Stimulated activated CD8-positive, alpha-beta memory T cell treated with anti-CD3 and anti-CD28 coated beads, Interleukin-7, amount 100 ng/mL, for 48 hours (primary cell): ENCODE measurements at places on chromosomes 11 and 22.

DNA sequence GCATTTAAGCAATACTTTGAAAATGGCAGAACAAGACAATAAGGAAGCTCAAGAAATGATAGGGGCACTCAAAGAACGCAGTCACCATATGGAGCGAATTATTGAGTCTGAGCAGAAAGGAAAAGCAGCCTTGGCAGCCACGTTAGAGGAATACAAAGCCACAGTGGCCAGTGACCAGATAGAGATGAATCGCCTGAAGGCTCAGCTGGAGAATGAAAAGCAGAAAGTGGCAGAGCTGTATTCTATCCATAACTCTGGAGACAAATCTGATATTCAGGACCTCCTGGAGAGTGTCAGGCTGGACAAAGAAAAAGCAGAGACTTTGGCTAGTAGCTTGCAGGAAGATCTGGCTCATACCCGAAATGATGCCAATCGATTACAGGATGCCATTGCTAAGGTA lies 51.9 kb downstream of the SPECC1L start:
- no peak for DNase-seq

DNA sequence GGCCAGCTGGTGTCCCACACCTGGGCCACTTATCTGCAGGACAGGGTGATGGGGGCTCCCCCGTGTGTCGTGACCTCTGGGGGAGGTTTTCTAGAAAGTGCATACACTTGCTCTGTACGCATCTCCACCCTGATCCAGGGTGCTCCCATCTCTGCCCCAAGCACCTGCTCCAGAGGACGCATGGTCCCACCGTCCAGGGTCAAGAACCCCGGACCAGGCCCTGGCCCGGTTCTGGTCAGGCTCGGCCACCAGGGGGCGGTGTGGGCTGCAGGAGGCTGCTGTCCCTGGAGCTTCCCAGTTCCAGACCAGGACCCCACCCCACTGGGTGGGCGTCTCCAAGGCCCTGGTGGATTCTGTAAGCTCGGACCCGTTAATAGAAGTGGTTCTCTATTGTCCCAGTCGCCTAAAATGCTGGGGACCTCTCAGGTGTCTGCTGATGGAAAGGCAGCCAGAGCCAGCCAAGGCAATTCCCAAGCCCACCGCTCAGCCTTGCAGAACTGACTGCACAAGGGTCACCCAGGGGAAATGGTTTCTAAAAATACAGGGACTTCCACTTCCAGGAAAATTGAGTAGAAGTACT lies 34.7 kb upstream of the SEPTIN5 start:
- DNase-seq, result no peak

- no peak for DNase-seq
Observed at GRCh38 chr11:94880216-94880615, 93.1 kb downstream of the CWC15 start.

GRCh38 chr22:19811211-19811621 lies 43.5 kb downstream of the GNB1L start:
- no peak for DNase-seq

DNA sequence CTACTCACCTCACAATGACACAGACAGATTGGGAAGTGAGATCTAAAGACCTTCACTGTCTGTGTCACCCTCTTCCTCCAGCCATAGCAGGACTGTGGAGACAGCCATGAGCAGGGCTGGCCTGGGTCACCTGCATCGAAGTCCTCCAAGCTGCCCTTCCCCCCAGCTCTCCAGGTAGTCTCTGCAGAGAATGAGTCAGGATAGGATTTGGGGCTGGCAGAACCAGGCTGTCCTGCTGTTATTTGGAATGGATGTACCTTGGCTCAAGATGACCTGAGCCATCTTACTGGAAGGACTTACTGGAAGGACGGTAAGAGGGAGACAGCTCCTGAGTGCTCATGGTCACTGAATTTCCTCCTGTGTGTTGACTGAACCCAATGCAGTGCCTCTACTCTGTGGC lies 29.2 kb downstream of the GGTLC2 start:
- no peak for DNase-seq

DNA sequence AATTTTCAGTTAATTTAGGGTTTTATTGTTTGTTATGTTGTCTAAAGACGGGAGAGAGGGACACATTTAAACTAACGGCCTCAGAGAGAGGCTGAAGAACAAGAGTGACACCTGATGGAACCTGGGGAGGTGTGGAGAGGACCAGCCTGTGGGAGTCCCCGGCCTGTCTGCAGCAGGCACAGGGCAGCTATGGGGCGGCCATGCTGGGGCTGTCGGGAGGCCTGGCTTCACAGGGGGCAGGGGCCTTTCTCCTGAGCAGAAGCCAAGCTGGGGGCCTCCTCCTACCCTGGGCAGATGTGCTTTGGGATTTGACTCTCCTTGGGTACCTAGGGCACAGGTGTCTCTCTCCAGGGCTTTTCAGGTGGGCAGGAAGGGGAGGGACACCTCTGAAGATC lies 21.9 kb downstream of the RELT start:
- DNase-seq, result no peak

DNA sequence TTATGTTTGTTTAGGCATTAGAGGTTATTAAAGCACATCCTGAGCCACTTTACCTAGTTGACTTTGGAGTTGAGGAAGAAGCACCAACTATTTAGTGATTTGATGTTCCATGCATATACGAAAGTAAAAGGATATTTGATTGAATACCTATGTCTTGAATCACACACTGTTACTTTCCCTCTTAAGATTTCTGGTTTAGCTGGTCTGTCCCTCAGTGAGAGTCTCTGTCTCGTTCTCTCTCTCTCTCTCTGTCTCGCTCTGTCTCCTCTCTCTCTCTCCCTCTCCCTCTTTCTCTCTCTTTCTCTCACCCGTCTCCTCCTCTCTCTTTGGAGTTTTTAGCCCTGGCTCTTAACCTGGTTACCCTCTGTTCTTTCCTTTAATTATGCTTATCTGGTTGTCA lies 11.0 kb downstream of the CTNND1 start:
- DNase-seq, result no peak

GRCh38 chr11:113091481-113091780 lies 130.2 kb downstream of the NCAM1 start:
- DNase-seq, result no peak

DNA sequence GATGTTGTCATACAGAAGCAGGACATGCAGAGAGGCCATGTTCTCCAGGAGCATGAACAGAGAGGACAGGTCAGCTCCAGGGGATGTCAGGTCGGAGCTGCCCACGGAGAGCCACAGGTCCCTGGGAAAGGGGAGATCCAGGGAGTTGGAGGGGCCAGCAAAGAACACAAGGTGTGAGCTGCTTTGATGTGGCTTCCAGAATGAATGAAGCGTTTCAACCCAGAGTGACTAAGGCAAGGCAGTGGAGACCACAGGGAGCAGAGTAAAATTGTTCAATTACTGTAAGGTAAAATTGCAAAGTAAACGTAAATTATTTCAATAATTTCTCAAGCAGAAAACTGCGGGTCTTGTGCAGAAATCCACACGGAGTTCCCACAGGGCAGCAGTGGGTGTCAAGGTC lies 5.6 kb upstream of the SCGB2A1 start:
- DNase-seq, result no peak

GRCh38 chr22:38700270-38700788 lies 414 bp downstream of the JOSD1 start:
- no peak for DNase-seq

GRCh38 chr11:2777386-2777785 lies 77.6 kb upstream of the KCNQ1OT1 start:
- DNase-seq, result no peak

GRCh38 chr22:22058633-22059290 lies 76.2 kb upstream of the TOP3B start:
- no peak for DNase-seq

DNA sequence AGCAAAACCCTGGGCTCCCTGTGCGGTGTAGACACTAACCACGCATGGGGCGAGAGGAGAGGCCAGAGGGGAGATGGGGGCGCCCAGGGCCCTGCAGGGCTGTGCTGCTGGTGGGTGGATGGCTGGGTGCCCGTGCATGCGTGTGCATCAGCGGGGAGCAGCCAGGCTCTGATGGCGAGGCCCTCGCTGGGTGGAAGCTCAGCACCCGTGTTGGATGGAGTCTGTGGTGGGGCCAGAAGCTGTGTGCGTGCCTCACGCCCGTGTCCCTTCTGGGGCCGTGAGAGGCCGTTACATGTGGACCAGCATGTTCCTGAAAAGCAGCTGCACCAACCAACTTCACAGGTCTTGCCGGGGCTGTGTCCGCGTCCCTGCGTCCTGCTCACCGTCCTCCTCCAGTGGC lies 33.4 kb downstream of the MUC6 start:
- DNase-seq, result no peak

- DNase-seq, result no peak
Observed at GRCh38 chr22:38018938-38019827, 34.8 kb upstream of the SOX10 start.

DNA sequence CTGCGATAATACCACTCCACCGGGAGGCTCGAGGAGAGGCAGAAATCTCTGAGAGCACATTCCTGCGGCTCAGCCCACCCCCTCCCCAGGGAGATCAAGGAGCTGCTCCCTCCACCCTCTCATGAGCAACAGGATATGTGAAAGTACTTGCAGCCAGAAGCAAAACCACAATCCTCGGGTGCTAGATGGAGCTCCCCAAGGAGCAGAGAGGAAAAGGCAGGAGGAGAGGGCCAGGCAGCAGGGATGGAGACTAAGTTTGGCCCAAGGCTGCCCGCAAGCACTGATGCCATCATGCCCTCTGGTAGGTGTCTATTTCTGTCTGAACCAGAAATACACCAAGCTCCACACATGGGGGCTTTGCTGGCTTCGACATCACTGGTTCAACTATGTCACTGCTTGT lies 22.3 kb downstream of the VPS37C start:
- DNase-seq, result no peak

- DNase-seq, result no peak
Observed at GRCh38 chr11:76997512-76997911, 36.7 kb upstream of the B3GNT6 start.

GRCh38 chr22:44383064-44383575 lies 70.4 kb upstream of the SHISAL1 start:
- DNase-seq, result no peak

DNA sequence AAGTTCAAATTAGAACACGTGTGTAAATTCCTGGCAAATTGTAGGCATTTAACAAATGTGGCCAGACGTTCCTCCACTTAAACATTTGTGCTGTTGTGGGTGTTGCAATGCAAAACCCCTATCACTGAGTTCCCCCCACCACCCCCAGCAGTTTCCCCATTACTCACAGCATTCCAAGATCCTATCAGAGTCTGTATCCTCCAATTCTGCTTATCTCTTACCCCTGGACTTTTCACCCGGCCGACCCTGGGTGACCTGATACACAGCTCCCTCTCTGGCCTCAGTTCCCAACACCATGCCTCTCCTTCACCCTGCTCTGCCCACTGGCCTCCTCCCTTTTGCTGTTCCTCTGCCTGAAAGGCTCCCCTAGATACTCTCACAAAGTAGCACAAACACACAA lies 31.4 kb upstream of the AQP11 start:
- no peak for DNase-seq

- no peak for DNase-seq
Observed at GRCh38 chr22:37819105-37819433, 4.1 kb upstream of the GALR3 start.

DNA sequence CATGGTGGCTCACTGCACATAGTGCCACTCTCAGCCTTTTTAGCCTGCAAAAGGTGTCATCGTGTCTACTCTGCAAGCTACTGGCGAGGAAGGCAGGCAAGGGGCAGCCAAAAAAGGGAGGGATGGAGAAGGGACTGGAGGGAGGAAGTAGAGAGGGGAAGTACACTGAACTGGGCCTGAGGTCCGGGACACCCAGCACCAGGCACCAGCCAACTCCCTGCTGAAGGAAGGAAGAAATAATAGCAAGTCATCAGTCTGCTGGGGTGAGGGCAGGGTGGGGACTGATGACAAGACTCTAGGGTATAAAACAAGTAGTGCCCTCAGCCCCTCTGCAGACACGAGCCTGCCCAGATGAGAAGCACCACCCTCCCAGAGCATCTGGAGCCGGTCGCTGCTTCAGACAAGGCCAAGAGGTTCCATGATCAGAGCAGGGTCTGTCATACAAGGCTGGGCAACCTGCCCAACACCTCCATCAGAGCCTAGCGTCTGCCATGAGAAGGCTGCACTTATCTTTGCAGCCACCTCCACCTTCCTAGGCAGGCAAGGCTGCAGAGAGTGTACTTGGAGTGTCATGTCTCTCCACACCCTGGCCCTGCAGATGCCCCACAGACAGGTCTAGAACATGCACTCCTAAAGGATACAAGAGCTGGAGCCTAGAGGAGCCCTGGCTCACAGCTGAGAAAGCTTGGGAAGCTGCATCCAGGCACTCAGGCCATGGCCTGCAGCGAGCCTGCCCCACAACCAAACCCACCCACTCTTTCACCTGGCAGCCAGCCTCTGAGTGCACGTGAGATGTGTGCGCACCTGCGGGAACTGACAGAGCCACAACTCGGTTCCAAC lies 9.0 kb upstream of the COMT start:
- no peak for DNase-seq

DNA sequence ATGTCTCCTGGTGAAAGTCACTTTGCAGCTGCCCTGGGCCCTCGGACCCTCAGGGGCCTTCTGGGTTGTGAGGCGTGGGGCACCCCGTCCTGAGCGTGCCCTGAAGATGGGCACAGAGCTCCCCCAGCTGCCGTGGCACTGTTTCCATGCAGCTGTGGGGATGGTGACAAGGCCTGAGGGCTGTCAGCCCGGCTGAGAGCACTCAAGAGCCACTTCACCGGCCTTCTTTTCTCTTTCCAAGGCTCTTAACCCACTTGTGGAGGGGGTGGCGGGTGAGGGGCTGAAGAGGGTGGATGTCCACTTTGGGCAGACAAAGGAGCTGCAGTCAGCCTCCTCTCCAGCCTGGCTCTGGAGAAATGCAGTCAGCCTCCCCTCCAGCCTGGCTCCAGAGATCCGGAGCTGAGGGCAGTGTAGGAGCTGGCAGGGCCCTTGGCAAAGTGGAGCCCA lies 239.5 kb downstream of the ST3GAL4 start:
- DNase-seq, result no peak

GRCh38 chr11:122745111-122745510 lies 89.6 kb downstream of the UBASH3B start:
- DNase-seq, result no peak

DNA sequence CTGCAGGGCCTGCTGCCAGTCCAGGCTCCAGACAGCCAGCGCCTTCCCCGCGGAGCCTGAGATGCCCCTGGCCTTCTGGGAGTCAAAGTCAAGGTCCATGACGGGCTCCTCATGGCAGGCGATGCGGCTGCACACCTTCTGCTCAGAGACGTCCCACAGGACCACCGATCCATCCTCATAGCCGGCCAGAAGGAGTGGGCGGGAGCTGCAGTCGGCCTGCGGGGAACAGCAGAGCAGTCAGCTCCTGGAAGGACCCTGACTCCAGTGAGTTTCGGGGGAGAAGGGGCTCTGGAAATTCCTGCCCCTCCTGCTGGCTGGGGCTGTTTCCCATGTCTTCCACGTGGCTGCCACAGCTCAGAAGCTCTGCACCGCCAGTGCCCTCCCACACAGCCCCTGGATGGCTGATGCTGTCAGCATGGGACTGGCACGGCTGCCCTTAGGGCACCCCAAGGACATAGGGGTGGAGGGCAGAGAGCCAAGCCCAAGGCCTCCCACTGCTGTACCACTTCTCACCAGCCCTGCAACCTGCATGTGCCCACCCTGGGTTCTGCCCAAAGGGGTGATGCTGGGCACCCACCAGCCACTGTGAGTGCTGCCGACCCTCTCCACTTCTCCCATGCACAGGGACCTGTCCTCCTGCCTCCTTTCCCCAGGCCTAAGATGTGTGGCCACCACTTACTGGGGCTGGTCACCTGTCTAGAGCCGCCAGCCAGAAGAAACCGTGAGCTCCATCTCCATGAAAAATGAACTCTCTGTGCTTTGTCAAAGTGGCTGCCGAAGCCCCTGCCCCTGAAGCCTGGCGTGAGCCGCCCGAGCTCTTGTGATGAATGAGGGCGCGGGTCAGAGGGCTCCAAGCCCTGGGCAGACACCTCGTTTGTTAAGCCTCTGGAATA lies 41.7 kb downstream of the TBX1 start:
- no peak for DNase-seq
